ENCODE measurements at places on chromosomes 5 and 9. TPM values are rescaled to one million over a fixed set of nuclear protein-coding genes. Genes with fewer than 3 reads are reported as not detected.

Gene TSSK1B
- total RNA-seq = not detected

- H3K36me3 ChIP-seq = no peaks in the 10 kb centered on the region
- H3K27me3 ChIP-seq = no peaks in the 10 kb centered on the region
- no peak overlapping the region for H3K4me3 ChIP-seq
- H3K27ac ChIP-seq = no peak overlapping the region
- DNase-seq = no peak
These were observed 57.1 kb downstream of the ENTREP1 start for GRCh38 chr9:69382135-69382534.

DNA sequence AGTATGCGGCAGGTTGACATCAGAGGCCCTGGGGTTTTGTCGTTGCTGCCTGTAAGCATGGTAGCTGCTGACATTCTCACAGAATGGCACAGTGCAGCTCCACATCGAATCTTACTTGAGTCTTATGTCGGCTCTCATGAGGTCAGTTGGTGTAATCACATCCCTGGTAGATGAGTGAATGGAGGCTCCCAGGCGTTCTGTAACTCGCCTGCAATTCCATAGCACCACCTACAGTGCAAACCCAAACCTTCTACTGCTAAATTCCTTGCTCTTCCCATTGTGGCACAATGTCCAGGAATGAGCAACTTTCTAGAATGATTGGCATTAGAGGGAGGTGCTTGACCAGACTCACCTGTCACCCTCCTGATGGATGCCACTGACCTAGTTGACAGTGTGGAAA is 578.4 kb downstream of the CCDC171 start:
- DNase-seq = no peak
- no peak overlapping the region for H3K4me3 ChIP-seq
- H3K4me1 ChIP-seq = no peaks in the 10 kb centered on the region
- H3K36me3 ChIP-seq = no peaks in the 10 kb centered on the region
- H3K27ac ChIP-seq = no peak overlapping the region

DNA sequence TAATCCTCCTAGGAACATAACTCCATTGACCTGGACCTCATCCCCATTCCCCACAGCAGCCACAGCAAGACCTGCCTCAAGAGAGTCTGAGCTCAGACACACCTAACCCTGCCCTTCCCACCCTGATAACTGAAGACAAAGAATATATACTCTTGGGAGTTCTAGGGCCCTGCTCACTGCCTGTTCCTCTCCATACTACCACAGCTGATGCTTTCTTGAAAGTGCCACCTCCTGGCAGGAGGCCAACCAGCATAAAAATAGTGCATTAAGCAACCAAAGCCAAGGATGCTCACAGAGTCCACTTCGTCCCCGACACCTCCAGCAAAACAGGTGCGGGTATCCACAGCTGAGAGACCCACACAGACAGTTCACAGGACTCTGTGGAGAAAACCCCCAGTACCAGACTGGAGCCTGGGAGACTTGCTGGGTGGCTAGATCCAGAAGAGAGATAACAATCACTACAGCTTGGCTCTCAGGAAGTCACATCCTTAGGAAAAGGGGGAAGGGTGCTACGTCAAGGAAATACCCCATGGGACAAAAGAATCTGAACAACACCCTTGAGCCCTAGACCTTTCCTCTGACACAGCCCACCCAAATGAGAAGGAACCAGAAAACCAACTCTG is 23.5 kb downstream of the FAM114A2 start:
- H3K27ac ChIP-seq = no peak overlapping the region
- no peaks in the 10 kb centered on the region for H3K4me1 ChIP-seq
- H3K4me3 ChIP-seq = no peak overlapping the region
- H3K27me3 ChIP-seq = no peaks in the 10 kb centered on the region
- peaks cover 31% of the 10 kb centered on the region for H3K36me3 ChIP-seq

- H3K4me1 ChIP-seq = peaks cover 12% of the 10 kb centered on the region
- no peak for DNase-seq
- no peak overlapping the region for H3K4me3 ChIP-seq
These were observed 30.4 kb downstream of the STC2 start for GRCh38 chr5:173297813-173298212.

Measured in B cell (primary cell).